ENCODE measurements at places on chromosomes 6 and 20. TPM values are rescaled to one million over a fixed set of nuclear protein-coding genes. Genes with fewer than 3 reads are reported as not detected.

DNA sequence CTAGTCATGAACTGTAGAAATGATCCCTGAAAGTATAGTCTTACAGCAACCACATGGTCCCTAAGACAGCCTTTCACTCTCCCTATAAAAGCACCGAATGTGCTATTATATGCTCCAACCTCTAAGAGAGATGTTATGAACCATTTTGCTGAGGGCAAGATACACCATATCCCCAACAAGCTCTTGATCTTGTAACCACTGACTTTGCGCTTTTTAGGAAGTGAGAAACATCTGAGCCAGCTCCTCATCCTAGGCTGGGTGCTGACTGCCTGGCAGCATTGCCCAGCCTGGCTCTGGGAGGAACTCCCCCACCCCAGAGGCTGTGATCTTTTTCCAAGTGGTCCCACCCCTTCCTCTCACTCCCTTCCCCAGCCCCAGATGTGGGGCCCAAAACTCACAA, 3.1 kb upstream of the EMILIN3 start:
- no peak for DNase-seq

- no peak for DNase-seq
These were observed 44.3 kb upstream of the BCLAF1 start for GRCh38 chr6:136333824-136334464.

FERMT1 gene
- total RNA-seq, result 0.30 TPM

DNA sequence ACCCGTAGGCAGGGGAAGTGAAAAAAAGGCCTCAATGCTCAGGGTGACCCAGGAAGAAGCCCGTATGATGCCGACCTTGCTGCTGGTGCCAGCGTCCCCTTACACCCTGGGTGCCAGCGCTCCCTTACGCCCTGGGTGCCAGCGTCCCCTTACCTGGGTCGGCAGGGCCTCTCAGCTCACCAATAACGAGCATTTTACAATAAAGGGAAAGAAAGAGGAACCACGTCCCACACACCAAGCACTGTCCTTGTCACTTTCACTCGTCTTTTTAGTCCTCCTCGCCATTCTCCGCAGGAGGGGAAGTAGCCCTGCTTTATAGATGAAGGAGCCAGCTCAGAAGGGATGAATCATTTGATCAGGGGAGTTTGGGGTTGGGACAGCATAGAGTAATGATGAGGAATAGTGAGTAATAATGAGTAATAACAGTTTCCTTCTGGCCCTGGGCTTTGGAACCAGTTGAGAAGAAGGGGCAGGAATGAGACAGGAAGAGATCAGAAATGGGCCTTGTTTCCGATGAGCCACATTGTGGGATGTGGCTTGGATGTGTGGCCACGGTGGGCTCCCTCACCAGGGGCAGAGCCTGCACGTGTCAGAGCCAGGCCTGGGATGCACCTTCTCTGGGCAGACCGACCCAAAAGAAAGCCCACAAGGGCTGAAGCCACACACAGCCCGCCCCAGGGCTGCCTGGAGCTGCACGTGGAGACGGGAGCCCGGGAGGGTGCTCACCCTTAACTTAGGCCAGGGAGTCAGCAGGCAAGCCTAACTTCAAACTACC, 75.7 kb downstream of the SYNJ2 start:
- peak; percentile 76 for DNase-seq

DNA sequence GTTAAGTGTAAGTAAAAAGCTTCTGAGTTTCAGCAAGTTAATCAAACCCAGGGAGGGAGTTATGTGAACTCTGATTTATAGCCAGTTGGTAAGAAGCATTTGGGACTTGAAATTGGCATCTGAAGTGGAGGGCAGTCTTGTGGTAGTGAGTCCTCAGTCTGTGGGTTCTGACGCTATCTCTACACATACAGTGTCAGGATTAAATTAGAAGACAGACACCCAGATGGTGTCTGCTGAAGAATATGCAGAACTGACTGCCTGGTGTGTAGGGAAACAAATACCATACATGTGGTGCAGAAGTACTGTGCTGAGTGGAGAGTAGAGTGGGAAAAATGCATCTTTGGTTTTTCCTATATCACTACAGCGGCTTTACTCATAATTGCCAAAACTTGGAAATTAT, 43.5 kb upstream of the PLN start:
- no peak for DNase-seq

- DNase-seq, result no peak
These were observed 349.3 kb upstream of the MMS22L start for GRCh38 chr6:97632341-97632740.

PPP1R3G gene
- total RNA-seq, result 0.11 TPM

SYNDIG1 gene
- not detected for total RNA-seq

DNAAF9 gene
- total RNA-seq, result 1.8 TPM

SGK2 gene
- 0.65 TPM for total RNA-seq

DNA sequence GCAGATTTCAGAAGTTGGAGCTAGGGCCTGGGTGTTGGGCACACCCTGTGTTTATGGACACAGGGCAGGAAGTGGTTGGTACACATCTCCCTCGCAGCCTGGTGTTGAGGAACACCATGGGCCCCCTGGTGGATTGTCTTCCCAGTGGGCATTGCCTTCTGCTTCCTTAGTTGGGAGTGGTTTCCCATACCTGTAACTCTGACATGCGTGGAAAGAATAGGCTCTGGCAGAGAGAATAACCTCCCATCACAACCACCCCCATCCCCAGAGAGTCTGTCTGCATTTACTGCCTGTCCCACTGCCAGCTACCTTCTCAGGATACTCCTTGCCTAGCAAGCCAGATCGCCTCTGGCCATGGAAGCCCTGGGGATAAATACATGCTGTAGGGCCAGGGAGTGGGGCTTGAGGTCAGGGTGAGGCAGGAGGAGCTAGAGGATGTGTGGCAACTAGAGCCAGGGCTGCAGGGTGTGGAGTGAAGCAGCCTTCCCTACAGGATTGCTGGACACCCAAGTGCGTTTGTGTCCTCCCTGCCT, 14.7 kb downstream of the LRRC73 start:
- DNase-seq, result no peak

- DNase-seq, result no peak
These were observed 6.4 kb downstream of the PREX1 start for GRCh38 chr20:48821261-48821920.

SIM1 gene
- not detected for total RNA-seq

DNA sequence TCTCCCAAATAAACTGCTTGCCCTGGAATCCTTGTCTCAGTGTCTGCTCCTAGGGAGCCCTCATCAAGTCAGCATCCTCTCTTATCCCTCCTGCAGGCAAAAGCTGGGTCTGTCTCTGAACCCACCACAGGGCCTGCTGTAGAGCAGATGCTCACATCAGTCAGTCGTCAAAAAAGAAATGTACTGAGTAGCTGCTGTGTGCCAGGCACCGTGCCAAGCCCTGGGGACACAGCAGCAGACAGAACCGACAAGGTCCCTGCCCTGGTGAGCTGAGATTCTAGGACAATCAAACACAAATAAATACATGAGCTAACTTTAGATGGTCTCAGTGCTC, 68.5 kb downstream of the EYA2 start:
- DNase-seq, result no peak

DNA sequence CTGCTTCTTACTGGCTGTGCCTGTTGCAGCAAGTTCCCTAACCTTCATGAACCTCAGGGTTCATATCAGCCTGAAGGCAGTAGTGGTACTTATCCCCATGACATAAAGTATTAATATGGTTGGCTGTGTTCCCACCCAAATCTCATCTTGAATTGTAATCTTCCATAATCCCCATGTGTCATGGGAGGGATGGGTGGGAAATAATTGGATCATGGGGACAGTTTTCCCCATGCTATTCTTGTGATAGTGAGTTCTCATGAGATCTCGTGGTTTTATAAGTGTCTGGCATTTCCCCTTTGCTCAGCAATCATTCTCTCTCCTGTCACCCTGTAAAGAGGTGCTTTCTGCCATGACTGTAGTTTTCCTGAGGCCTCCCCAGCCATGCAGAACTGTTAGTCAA, 61.8 kb downstream of the FAM229B start:
- DNase-seq, result no peak

DNA sequence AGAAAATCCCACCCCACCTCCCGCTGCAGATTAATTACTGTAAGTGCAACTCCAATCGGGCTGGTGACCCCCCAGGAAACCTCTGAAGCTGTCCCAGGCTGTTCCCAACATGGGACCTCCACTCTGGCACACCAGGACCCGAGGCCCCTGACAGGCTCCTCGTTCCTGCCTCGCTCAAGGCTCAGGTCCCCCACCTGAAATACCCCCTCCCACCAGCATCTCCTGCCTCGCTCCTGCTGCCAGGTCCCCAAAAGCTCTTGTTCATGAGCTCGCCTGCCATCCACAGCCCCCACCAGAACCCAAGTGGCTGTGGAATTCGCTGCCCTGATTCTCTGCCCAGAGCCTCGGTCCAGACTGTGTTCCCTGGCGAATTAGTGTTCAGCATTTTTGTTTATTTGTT, 26.1 kb downstream of the NPEPL1 start:
- DNase-seq, result no peak

DNA sequence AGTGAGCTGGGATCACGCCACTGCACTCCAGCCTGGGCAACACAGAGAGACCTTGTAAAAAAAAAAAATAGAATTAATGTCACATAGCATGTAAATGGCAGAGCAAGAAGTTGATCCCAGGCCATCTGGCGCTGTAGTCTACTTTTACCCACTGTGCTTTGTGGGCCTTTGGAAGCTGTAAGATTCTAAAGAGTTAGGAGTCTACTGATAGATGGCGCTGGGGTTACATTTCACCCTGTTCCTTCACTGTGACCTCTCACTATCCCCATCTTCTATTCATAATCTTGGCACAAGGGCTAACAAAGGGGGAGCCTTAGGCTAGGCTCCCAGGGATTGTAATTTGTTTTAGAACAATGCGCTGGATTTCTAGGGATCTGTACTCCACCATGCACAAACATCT, 24.4 kb downstream of the SIRPD start:
- peak; percentile 33 for DNase-seq

DNA sequence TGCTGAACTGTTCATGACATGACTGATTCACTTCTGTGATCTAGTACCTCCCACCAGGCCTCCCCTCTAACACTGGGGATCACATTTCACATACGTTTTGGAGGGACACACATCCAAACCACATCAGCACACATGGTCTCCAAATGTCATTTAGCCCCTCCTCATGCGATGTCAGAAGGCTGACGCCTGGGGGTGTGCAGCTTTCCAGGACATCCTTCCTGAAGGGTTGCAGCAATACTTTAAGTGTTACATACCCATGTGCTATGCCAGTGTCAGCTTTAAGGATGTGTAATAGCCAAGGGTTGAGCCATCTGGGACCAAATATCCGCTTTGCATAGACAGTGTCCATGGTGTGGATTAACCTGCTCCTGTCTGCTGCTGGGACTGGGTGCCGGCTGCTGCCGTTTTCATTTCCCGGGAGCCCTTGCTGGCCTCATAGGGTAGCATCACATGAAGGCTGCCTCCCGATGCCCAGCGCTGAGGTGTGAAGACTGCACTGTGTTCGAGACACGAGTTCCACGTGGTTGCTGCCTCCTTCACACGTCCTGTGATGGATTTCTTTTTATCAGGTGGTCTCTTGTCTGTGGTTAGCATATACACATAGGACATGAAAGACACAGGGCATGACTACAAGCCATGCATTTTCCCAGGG, 219.0 kb downstream of the THBS2 start:
- no peak for DNase-seq

GRCh38 chr6:21263531-21264287, 329.8 kb upstream of the SOX4 start:
- peak; percentile 34 for DNase-seq

GRCh38 chr20:44418069-44418905, 57.4 kb upstream of the TTPAL start:
- no peak for DNase-seq

DNA sequence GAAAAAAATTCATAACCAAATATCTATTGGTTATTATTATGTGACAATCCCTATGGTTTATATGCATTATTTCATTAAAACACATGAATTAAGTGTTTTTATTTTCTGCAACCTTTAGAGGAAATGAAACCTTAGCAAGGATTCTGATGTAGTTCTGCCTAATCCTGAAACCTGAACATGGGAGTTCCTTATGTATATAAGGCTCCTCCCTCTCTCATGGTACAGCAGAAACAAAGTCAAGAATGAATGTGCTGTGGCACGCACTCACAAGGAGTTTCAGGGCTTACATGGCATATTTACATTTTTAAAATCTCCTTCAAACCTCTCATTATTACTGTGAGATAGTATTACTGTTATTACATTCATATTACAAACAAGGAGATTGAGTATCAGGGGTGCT, 426.4 kb upstream of the CITED2 start:
- DNase-seq, result no peak

CPNE5 gene
- 1.1 TPM for total RNA-seq

EBF4 gene
- total RNA-seq, result 4.3 TPM

DNA sequence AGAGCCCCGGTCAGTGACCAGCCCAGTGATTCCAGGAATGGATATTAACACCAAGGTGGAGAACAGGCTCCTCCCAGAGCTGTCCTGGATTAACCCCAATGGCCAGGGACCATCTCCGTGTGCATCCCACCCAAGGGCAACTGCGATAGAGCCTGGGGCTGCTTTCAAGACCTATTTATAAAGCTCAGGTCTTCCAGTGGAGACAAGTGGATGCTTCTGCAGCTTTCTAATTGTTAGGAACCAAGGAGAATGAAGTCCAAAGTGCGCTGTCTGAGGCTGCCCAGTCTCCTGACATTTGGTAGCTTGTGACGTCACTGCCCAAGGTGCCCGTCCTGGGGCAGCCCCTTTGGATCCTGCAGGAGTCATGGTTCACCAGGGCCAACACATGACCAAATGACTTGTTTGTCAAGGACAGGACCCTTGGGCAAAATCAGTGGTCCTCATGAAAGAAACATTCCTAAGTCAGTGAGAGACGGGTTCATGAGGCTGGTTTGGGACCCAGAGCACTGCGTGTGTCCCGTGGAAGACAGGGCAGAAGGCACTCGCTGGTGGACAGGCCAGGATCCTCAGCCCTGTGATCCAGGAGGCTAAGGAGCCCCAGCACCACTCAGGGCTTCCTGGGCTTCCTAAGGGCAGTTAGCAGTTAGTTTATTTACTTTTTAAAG, 174.9 kb downstream of the ANKRD60 start:
- no peak for DNase-seq

EYS gene
- not detected for total RNA-seq

GRCh38 chr20:43558412-43559146, at the start of gene SGK2:
SGK2 (plus strand) TSS chr20:43559027; CDS start chr20:43566496, 7,469 bp downstream.
- no peak for DNase-seq

GRCh38 chr20:53594068-53595017, 704 bp upstream of the ZNF217 start:
- peak; percentile 99 for DNase-seq

DNA sequence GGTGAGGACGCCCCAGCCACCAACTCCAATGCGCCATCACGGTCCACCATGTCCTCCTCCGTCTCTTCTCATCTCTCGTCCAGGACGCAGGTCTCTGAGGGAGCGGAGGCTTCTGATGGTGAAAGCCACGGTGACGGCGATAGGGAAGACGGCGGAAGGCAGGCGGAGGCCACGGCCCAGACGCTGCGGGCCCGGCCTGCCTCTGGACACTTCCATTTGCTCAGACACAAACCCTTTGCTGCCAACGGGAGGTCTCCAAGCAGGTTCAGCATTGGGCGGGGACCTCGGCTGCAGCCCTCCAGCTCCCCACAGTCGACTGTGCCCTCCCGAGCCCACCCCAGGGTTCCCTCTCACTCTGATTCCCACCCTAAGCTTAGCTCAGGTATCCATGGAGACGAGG, 63.6 kb downstream of the FNDC1 start:
- no peak for DNase-seq

- no peak for DNase-seq
These were observed 105.4 kb downstream of the NCOA3 start for GRCh38 chr20:47606983-47607613.

RCAN2 gene
- total RNA-seq, result 0.57 TPM

PARD6B gene
- total RNA-seq, result 6.2 TPM

GRCh38 chr6:7919871-7920270, 9.3 kb upstream of the TXNDC5 start:
- DNase-seq, result peak; percentile 77

SSTR4 gene
- not detected for total RNA-seq

HCK gene
- total RNA-seq, result not detected
